ENCODE measurements at places on chromosomes 16 and 17. TPM values are rescaled to one million over a fixed set of nuclear protein-coding genes. Genes with fewer than 3 reads are reported as not detected.
A peak's percentile ranks its signal among the peaks of the same experiment; 100 is the strongest.

CA7 gene
- not detected for total RNA-seq

KRT36 gene
- total RNA-seq: not detected

TSPAN10 gene
- 1.5 TPM for total RNA-seq

RAPGEFL1 gene
- 4.6 TPM for total RNA-seq

PRAC1 gene
- not detected for total RNA-seq

REXO5 gene
- 0.68 TPM for total RNA-seq

TNK1 gene
- 5.7 TPM for total RNA-seq

PRR15L gene
- 0.44 TPM for total RNA-seq

TBX2 gene
- total RNA-seq: 0.82 TPM

KRTAP2-2 gene
- total RNA-seq: not detected

KRTAP4-4 gene
- total RNA-seq: not detected

IGFALS gene
- total RNA-seq: 0.56 TPM

GRCh38 chr17:7147772-7148171, 31.4 kb downstream of the ASGR1 start:
- DNase-seq: no peak

GRCh38 chr17:57104461-57105175, 19.6 kb downstream of the AKAP1 start:
- no peak for DNase-seq

DNA sequence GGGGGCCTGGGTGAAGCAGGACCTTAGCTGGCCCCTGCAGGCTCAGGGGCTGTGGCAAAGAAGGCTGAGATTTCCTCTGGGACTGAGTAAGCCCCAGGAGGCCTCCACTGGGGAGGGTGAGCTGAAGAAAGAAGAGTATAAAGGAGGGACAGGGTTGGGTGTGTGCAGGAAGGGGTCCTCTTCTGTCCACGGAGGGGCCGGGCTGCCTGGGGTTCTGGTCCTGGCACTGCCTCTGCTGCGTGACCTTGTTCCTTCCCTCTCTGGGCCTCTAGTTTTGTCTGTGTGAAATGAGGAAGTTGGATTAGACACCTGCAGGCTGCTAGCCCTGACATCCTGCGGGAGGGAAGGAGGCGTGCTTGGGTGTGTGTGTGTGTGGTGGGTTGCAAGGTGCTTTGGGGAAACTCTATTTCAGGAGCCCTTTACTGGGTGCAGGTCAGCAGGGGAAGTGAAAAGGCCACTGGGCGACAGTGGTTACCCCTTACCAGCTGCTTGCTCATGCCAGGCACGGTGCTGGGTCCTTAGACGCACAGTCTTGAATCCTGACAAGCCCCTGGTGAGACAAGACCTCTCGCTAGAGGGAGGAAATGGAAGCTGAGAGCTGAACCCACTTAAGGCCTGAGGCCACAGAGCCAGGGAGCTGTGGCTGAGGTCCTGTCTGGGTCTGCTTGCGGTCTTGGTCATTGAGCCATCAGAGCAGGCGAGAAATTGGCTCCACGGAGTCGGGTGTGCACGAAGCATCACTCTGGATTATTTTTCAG, 60.7 kb downstream of the OR1D5 start:
- DNase-seq: no peak

DNA sequence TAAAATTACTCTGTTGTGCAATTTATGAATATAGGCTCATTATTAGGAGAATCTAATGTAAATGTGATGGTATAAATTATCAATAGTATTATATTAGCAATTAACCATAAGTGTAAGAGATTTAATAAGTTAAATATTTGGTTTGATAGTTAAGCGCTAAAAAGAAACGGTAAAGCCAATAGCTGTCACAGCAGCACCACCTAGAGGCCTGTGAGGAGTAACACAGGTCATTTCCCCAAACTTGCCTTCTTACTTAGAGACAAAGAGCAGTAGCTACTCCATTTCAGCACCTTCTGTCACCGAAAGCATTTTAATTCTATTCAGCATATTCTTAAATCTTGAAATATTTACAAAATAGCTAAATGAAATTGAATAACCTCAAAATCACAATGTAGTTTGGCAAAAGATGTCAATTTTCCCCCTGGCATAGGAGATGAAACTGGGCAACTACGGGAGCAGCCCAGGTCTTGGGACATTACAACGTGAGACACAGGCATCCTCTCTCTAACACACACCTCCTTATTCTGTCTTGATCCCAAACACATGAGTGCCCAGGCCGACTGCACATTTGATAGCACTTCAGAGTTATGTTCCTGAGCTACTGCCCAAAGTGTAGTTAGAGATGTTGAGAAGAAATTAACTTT, 14.3 kb upstream of the DYNLRB2 start:
- DNase-seq: peak; percentile 53

GRCh38 chr16:8928467-8928957, 35.2 kb downstream of the USP7 start:
- DNase-seq: no peak

- no peak for DNase-seq
Observed at GRCh38 chr17:18251204-18251603, 7.3 kb downstream of the FLII start.

DNA sequence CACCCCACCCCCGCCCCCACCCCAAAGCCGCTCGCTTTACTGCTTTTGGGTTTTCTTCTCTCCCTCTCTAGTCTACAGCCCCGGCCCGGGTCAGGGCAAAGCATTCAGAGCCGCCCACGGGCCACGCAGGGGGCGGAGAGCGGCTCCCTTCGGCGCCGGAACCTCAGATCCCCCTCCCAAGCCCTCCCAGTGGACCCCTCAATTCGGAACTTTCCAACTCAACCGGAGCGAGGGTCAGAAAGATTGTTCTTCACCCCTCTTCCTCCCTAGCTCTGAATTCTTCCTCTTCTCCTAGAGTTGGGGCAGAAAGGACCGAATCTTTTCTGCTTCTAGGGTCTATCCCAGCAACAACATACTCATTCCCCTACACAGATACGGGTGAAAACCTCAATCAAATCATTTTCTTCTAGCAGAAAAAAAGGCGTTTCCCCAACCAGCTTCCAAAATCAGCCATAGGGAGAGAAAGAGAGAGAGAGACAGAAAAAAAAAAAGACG, 1.0 kb downstream of the HOXB2 start:
- DNase-seq: no peak

- DNase-seq: no peak
Observed at GRCh38 chr16:65751622-65752521, 614.6 kb upstream of the CDH5 start.

GRCh38 chr16:62450291-62450690, 414.1 kb upstream of the CDH8 start:
- DNase-seq: no peak

- no peak for DNase-seq
Observed at GRCh38 chr16:2191446-2191706, 5.0 kb downstream of the CASKIN1 start.

DNA sequence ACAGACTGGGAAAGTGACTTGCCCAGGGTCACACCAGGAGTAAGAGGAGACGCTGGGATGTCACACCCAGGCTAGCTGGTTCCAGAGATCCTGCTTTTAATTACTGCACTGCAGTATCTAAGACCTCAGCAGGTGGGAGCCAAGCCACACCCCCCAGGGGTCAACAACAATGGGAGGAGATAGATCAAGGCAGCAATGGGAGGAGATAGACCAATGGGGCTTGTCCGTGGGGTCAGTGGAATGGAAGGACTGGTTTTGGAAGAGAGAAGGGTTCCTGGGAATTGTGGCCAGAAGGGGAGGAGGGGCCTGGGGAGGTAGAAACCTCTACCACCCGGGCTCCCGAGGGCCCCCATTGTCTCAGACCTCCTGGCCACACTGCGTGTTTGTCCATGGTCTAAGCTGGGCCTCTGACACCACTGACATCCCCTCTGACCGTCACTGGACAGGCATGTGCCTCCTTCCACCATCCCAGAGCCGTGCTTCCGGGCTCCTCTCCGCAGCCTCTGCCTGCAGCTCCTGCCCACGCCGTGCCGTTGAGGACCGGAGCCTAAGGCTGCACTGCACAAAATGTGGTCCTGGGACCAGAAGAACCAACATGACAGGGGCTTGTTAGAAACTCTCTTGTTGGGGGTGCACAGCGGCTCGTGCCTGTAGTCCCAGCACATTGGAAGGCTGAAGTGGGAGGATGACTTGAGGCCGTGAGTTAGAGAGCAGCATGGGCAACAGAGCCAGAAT, 69.8 kb upstream of the RPH3AL start:
- DNase-seq: no peak

GRCh38 chr16:24114876-24115275, 141.3 kb upstream of the CACNG3 start:
- no peak for DNase-seq

- DNase-seq: no peak
Observed at GRCh38 chr17:55159251-55159650, 105.5 kb upstream of the HLF start.

DNA sequence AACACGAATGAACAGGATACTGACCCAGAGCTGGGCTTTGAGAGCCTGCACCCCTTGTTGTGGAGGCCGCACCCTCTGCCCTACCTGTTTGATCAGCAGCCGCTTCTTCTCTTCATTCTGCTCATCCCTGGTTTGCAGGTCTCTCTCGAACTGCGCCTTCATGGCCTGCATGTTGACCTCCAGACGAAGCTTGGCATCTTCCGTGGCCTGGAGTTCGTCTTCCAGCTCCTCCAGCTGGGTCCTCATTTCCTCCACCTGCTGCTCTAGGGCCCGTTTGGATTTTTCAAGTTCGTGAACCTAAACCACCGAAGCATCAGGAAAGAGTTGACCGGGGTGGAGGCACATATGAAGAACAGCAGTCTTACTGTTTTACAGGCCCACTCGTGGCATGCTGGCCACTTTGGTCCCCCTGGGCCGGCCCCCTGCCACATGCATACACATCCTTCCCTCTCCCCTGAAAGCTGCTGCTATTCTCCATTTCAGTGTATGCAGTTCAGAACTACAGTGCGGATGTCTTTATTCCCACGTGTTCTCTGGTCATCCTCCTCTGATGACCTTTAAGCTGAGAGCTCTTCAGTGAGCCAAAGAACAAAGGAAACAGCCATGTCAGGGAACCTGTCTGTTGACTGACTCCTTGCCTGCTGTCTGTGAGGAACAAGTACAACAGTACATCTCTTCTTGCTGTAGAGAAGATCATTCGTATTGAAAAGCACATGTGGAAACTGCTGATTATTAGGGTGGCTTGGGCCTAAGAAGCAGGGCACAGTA, 54.8 kb downstream of the NDEL1 start:
- no peak for DNase-seq

DNA sequence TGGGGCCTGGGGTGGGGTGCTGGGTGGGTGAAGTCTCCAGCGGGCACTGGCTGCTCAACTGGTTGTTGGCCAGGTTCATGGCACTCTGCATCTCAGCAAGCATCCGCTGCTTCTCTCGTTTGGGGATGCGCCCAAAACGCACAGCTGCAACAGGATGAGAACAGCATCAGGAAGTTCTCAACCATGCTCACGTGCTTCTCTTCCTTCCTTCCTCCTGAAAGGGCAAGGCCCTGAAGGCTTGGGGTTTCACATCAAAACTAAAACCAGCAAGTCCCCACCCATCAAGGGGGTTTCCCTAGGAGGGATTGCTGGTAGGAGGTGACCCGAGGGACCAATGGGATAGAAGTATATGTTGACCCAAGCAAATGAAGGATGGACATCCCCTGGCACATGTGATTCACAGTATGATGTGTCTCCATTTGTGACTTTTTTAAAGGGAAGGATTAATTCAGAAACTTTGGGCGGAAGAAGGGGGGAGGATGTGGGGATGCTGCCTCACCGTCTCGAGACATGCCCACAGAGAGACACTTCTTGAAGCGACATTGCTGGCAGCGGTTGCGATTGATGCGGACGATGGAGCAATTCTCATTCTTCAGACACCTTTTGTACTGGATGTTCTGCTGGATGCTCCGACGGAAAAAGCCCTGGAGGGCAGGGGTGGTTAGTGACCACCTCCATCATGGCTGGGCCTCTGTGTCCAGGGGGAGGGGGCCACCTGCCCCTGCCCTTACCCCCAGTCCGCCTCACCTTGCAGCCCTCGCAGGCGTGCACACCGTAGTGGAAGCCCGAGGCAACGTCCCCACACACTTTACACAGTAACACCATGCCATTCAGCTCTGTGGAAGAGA, 4.2 kb downstream of the NR1D1 start:
- DNase-seq: peak; percentile 79

DNA sequence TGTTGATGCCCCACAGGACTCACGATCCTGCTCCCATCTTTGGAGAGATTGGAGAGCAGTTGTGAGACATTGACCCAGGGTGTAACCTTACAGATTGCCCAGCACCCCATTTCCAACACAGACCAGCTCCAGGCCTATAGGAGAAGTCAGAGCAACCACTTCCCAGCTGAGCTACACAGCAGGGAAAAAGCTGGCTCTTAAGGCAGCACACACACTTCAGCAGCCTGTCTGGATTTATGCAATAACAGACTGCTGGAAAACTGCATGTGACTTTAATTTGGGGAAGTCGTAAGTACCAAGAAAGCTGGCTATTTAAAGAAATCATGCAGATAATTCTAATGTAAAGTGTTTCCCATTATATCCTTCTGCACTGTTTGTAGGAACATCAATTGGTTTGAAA, 30.8 kb downstream of the NOG start:
- no peak for DNase-seq

- DNase-seq: no peak
Observed at GRCh38 chr16:2159175-2159838, 3.7 kb downstream of the TRAF7 start.

GRCh38 chr17:6187836-6188235, 117.7 kb downstream of the WSCD1 start:
- DNase-seq: no peak

Measured in T-cell (primary cell).